ENCODE measurements at places on chromosomes 3 and 15. TPM values are rescaled to one million over a fixed set of nuclear protein-coding genes. Genes with fewer than 3 reads are reported as not detected.

GRCh38 chr15:58999694-59000093 lies 12.2 kb downstream of the RNF111 start:
- no peak for DNase-seq

DNA sequence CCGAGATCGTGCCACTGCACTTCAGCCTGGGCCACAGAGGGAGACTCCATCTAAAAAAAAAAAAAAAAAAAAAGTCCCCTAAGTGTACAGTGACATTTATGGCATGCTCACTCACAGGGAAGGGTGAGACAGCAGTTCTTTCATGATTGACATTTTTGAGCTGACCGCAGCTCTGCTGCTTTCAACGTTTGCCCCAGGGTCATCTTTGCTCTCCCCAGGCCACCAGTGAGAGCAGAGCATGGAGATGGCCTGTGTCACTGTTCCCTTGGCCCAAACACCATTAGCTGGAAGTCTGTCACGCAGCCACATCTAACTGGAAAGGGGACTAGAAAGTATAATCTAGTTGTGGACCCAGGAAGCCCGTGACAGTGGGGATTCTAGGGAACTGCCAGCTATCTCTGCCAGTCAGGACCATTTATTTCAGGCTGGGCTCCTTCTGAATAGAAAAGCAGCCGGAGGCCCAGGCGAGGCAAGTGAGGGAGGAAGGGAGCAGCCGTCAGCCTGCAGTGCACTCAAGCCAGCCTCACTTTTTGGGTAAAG lies 193.4 kb upstream of the HES1 start:
- no peak for DNase-seq

PCSK6 gene
- 0.24 TPM for total RNA-seq

- no peak for DNase-seq
Measured at GRCh38 chr3:160395297-160395696, 3.7 kb downstream of the IFT80 start.

AGBL1 gene
- total RNA-seq: 0.10 TPM

DNA sequence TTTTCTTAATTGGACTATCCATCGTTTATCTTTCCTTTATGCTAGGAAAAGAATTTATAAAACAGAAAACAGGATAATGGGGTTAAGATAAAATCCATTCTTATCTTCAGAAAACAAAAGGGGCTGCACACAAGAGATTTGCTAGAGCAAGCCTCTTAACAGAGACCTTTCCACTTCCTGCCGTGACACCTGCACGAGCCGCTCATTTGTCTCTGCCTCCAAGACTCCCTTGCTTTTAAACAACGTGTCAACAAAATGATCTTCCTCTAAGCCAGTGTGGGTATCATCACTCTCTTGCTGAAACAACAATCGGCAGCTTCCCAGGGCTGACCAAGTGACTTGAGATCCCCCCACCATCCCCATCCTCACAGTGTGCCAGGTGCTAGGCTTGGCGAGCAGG lies 33.1 kb downstream of the GABRB3 start:
- DNase-seq: no peak

DNA sequence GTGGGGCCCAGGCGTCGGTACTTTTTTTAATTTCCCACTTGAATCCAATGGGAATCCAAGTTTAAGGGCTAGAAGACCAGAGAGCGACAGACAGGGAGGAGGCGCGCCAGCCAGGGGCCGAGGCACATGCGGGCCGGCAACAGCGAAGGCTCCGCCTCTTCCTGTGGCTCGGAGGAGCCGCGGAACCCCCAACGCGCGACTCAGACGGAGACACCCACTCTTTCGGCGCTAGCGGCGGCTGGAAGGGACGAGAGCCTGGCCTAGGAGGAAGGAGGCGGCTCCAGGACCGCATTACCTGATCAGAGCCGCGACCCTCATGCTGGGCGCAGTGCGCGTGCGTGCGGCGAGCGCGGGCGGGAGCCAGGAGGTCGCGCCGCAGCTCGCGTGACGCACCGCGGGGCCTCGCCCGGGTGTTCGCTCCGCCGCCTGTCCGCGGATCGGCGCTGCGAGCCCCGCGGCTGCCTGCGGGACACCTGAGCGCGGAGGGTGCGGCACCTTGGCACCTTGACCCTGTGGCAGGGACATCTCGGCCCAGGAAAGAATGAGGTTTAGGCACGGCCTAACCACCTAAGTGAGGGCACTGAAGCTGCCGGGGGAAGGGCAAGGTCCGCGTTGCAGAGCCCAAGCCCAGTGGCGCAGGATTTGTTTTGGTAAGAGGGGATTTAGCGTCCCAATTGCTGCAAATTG lies at the start of gene DPH6:
Gene DPH6 (minus strand): TSS at position 342 of the 687 bp plus-strand sequence. CDS start 24 bp downstream, at position 318.
- peak; percentile 85 for DNase-seq

- DNase-seq: no peak
Measured at GRCh38 chr3:13272831-13273603, 147.1 kb downstream of the NUP210 start.

PLSCR2 gene
- total RNA-seq: not detected

DNA sequence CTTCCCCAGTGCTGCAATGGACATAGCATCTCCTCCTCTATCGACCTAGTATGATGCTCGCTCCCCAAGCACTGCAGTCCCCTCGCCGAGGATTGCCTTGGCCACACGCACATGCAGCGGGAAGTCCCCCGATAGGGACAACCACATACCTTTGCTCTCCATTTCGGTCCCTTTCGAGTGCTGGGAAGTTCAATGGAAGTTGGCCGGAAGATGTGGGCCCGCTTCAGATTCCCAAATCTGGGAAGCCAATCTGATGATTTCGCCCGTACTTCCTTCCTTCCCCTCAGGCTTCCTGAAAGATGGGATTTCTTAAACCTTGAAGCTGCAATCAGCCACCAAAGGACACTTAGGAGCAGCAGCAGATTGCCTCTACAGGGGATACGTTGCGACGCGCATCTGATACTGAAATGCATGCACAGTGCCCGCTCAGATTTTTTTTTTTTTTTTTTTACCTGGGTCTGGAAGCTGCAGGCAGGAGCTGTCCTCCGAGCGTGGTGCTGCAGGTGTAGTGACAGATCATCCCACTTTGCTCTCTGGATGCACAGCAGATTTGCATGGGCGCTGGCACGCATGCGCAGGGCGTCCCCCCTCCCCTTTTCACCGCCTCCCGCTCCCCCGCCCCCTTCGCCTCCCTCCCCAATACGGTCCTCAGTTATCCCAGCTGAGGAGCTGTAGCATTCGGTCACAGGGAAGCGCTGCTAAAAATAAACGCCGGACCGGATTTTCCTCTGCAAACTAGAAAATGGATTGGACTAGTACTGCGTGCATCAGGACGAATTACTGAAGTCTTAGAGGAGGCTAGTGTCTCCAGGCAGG lies at the start of gene FGF12:
Gene FGF12 (minus strand): TSS at position 510 of the 816 bp plus-strand sequence.
- DNase-seq: peak; percentile 29

CCR1 gene
- 0.80 TPM for total RNA-seq

DNA sequence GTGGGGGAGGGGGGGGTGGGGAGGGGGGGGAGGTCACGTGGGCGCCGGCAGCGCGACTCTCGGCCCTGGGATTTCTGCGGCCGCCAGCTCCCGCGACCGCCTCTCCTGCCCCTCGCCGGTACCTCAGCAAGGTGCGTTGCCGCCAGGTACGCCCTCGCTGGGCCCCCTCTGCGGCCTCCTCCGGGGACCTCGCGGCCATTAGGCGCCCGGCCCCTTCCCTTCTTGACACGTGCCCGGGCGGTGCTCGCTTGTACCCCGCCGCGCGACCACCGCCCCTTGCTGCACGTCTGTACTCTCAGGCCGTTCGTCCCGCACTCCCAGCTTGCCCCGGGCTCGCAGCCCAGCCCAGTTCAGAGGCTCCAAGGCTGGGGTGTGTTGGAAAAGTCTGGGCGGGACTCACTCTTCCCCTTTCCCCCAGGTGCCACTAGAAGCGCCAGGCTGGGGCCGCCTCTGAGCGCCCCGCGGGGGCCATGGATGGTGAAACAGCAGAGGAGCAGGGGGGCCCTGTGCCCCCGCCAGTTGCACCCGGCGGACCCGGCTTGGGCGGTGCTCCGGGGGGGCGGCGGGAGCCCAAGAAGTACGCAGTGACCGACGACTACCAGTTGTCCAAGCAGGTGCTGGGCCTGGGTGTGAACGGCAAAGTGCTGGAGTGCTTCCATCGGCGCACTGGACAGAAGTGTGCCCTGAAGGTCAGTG lies at the start of gene MAPKAPK3:
Gene MAPKAPK3 (plus strand): TSS at position 56 of the 696 bp plus-strand sequence. CDS start 415 bp downstream, at position 471.
- peak; percentile 53 for DNase-seq

GOLGA8K gene
- not detected for total RNA-seq

- DNase-seq: no peak
Measured at GRCh38 chr3:37255990-37256308, 81.6 kb upstream of the LRRFIP2 start.

SEMA3G gene
- total RNA-seq: 0.10 TPM

POPDC2 gene
- 2.1 TPM for total RNA-seq

- no peak for DNase-seq
Measured at GRCh38 chr3:157027861-157028745, 131.8 kb downstream of the CCNL1 start.

- no peak for DNase-seq
Measured at GRCh38 chr3:33037471-33037870, 59.5 kb downstream of the GLB1 start.

GRCh38 chr15:92749946-92750345 lies 94.4 kb upstream of the FAM174B start:
- DNase-seq: no peak

JMJD7 gene
- 17.9 TPM for total RNA-seq

DNA sequence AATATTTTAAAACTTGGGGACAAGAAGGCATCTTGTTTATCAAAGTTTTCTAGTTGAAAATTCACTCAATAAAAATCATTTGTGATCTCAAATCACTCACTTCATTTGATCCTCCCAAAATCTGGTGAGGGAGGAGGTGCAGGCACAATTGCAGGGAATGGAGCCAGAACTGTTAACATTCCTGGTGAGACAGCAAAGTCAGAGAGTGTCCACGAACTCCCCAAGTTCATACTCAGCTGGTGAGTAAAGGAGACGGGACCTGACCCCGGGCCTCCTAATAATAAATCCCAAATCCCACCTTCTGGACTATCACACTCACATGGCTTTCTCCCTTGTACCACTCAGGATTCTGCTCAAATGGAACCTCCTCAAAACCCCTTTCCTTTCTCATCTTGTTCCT lies 252.3 kb upstream of the LRTM1 start:
- DNase-seq: no peak

GOLGA8S gene
- not detected for total RNA-seq
